Aorta (tissue), 5 donors: ENCODE measurements at places on chromosomes 6 and 20.

DNA sequence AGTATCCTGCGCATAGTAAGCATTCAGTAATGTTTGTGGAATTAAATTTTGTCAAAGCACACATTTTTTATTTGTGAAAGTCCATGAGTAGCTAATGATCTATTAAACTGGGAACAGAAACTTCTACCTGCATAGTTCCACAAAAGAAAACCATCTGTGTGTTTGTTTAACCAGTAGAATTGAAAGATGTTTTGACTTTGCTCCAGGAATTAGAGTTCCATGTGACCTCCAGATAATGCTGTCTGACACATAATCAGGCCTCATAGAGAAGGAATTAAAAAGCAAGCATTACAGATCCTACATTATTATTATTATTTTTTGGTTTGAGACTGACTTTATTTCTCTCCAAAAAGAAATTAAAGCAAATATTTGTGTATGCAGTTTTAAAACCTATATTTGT is 126.5 kb downstream of the PACRG start:
- no peak for DNase-seq

DNA sequence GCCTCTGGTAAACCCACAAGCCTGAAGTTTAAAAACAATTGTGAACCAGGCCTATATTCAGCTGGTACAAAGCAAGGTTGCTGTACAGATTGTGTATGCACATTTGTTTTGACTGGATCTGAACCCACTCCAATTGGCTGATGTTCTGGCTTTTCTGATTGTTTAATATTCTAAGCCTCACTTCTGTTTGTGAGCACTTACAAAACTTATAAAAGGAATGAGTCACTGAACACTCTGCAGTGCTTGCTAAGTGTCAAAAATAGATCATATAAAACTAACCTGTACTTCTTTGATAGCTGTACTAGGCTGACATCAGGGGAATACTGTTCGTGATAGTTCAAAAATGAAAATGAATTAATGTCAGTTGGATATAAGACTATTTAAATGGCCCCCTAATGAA is 12.1 kb downstream of the COL21A1 start:
- no peak for DNase-seq

DNA sequence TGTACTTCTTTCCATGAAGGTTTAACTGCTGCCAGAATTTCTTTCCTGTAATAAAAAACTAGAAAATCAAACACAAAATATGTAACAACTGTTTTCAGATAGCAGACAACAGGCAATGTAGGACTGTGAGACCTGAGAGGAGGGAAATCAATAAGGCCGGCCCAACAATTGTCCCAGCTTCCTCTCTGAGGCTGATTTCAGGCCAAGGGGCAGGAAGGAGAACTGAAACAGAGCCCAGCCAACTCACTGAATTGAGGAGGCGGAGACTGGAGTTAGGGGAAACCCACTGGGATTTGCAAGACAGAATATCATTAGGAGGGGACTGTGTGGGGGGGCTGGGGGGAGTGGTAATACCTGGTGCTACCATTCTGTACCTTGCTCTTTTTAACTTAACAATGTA is 42.2 kb downstream of the FLRT3 start:
- DNase-seq: no peak

DNA sequence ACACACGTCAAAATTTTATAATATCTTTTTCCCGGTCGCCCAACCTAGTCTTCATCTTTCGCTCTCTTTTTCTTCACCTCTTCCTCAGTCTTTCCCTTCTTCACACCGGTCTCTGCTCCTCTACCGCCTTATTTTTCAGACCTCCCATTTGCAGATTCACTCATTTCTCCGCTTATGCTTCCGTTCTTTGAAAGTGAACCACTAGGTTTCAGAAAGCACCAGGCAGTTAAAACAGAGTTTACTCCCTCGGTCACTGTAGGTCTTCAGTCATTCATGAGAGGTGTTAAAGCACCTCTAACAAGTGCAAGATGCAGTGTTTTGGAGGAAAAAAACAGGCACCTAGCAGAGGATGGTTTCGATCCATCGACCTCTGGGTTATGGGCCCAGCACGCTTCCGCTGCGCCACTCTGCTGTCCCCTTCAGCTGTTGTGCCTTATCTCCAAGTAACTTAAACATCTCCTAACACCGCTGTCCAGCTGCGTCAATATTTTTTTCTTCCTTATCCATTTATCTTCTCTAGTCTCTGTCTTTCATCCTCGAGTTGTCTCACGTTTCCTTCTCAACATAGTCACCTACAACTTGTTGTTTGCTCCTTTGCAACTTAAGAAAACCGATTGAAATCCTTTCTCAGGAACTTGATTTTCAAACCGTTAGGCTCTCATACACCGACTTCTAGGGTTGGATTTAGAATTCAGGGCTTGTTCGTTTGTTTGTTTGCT is 119.7 kb upstream of the ZNF184 start:
- no peak for DNase-seq

DNA sequence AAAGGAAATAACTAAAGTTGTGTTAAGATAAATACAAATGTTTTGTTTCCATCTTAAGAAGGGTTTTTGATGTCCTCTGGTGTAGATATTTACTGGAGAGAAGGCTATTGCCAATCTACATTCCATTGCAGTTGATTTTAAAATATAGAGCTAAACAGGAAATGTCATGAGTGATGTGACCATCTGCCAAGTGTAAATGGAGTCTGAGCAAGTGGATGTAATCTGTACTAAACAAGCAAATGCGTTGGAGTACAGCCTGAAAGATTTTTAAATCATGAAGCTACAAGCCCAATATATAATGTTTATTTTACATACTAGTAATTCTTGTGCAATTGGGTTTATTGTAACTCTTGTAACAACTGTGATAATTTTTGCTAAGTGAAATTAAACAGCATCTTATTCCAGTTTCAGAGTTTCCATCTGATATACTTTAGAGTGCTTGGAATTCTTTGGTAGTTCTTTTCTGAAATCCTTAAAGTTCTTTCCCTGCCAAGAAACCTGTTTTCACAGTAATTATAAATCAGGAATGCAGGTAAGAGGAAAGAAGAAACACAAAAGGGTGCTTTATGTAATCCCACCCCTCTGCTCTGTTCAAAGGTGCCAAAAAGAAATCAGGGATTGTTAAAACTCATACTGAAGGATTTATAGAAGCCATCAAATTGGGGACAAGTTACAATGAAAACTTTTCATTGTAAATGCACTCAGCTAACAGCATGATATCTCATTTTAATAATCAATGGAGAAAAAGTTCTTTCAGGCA is 47.2 kb upstream of the FLRT3 start:
- no peak for DNase-seq

DNA sequence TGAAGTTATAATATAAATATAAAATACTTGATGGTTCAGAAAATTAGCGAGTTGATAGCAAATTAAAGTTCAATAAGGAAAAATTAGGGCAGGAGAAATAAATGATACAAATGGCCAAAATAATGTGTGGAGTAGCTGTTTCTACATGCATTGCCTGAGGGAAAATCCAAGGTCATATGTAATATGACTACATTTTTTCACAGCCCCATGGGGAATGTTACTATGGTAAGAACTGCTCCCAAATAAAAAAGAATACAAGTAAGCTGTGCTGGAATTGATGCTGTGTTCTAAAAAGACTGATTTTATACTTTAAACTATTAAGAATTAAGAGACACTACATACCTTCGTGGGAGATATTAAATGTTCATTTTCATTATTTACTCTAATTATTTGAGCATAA is 34.1 kb downstream of the MEI4 start:
- DNase-seq: no peak

DNA sequence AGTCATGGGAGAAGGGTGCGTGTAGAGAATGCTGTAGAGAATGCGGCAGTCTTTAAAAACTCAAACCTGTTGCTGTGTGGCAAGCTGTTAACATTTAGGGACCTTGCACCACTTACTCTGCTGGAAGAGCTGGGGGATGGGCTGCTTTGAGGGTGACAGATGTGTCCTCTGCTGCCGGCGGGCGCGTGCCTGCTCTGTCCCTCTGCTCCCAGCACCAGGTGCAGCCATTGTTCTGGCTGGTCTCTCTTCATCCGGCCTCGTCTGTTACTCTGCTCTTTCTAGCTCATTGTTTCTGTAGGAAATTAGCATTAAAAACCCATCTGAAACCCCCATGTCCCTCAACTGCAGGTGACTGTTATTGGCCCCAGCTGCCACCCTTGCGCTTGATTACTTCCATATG is 78.5 kb downstream of the CBFA2T2 start:
- DNase-seq: no peak

DNA sequence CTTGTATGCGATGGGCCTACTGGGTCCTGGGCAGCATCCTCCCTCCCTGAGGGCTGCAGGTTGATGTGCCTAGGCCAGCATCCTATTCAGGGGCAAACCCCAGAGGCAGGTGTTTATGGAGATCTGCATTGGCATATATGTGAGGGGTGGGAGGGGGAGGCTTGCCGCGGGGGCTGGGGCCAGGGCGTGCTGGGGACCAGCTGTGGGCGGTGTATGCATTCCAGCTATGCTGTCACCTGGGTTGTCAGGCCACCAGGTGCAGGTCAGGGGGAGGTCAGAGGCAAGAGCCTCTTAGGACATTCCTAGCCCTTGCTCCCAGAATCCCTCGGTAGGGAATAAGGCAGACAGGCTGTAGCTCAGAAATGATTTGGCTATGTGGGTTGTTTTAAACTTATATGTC is 11.9 kb downstream of the FOXA2 start:
- no peak for DNase-seq

GRCh38 chr20:35240811-35241293 is 14.4 kb downstream of the MMP24 start:
- no peak for DNase-seq

DNA sequence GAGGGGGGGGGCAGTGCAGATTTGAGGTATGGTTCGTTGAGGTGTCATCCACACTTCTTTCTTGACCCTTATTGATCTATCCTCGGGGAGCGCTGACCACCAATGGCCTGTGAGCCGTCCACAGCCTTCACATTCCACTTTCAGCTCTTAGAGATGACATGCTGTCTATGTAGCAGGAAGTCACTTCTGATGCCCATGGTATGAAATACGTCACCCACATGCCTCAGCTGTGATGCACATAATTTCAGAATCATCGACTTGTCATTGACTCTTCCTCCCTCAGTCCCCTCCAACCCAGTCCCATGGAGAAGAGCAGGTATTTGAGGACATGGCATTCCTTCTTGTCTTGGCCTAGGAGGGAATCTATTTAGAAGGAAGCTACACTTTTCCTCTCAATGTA is 4.7 kb upstream of the ADGRF5 start:
- DNase-seq: no peak

DNA sequence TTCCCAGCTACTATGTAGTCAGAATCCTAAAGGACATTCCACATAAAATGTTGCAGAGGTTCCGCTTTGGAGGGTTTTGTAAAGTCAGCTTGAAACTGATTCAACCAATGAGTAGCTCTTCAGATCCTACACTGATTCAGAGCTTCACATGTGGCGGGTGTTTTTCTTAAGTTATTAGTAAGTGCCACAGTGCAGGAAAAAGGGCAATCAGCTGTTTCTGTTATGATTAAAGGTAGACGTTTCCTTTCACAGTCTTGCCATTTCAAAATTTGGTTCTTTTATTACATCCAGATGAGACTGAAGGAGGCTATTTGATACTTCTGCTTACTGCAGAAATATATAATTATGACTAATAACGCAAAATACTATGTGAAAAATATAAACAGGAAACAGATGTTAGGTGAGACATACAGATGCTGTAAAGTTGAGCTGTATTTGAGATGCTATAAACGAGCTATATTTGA is 443.9 kb downstream of the CDKAL1 start:
- DNase-seq: no peak

- DNase-seq: no peak
Measured at GRCh38 chr6:30238178-30238795, 25.1 kb upstream of the TRIM26 start.

- no peak for DNase-seq
Measured at GRCh38 chr6:33728438-33728837, 16.9 kb upstream of the UQCC2 start.

DNA sequence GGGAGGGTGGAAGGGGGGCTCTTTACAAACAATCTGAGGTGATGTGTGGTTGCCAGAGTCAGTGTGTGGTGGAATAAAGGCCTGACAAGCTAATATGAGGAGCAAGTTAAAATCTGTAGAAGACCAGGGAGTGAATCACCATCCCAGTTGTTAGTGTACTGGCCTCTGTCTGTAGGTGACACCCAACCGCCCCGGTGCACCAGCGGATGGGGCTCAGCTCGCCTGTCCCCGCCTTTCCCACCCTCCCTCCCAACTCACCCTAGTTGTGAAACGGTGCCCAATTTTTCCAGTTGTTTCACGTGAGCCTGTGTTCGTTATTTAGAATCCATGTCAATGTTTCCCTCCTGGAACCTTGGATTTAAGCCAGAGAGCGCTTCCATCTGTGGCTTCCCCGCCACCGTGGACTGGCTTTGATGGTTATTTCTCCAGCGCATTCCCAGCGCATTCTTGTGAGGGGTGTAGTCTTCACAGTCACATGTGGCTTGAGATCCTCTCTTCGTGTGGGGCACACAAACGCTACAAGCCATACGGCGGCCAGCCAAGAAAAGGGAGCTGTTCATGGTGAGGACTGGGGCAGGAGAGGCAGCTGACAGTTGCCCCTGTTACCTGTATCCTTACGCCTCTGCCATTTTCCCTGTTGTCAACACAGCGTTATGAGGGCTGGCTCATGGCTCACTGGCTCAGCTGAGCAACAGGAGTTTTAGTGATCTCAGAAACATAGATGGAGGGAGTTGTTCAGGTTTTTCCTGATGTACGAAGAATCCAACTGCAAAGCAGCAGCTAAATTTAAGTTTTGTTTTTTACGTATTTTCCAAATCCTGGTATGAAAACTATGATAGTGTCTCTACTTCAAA is 137.6 kb downstream of the ZDHHC14 start:
- DNase-seq: no peak

DNA sequence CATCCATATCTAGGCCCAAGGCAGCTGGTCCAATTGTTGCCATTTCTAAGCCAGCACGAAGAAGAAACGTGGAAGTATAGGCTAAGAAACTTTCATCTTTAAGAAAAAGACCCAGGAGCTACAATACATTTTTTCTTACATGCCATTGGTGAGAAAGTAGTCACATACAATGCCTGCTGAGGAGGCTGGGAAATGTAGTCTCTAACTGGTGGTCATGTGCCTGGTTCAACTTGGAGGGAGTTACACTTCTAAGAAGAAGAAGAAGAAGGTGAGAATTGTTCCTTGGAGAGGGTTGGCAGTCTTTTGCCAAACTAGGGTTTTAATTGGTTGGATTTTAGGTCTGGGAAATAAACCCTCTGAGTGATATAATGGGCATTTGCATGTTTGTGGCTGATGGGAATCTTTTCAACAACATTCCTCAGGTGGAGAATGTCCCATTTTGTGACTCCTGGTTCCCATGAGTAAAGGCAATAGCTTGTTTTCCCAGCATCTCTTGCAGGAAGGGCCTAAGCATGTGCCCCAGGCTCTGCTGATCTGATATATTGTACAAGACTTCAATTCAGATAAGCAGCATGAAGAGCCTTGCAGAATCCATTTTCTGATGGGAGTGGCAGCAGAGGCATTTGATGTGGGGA is 47.0 kb upstream of the PREP start:
- no peak for DNase-seq

- DNase-seq: no peak
Measured at GRCh38 chr6:34207695-34208443, 28.8 kb upstream of the HMGA1 start.

DNA sequence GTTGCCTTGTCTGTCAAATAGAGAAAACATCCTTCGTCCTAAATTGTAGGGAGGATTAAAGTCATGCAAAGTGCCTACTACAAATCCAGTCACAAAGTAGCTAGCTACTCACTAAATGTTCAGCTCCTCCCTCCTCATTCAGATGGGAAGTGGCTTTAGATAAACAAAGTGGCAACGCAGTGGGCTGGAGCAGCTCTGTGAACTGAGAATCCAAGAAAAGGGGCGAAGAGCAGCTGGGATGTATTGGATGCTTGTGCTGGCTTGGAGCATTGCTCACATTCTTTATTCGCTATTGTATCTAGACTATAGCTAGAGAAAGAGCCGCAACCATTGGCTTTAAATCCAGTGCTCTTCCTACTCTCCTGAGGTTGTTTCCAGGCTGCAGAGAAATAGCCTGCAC is 10.3 kb downstream of the MOG start:
- no peak for DNase-seq
